ENCODE measurements at places on chromosomes 2 and 18. TPM values are rescaled to one million over a fixed set of nuclear protein-coding genes. Genes with fewer than 3 reads are reported as not detected.

DNA sequence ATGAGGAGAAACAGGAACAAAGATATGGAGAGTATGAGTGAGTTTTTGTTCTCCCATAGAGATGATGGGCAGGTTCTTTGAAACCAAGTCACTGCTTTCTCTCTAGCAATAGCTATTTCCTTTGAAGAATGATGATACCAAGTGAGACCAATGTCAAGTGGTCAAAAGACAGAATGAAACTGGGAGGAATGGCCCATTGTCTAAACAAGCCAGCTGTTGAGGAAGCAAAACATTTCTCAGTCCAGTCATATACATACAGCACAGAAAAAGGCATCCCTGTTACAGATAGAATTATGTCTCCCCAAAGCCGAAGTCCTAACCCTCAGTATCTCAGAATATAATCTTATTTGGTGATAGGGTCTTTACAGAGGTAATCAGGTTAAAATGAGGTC, 66.1 kb upstream of the EPC2 start:
- no peak for DNase-seq

The DNER gene
- not detected for total RNA-seq

The RGPD4 gene
- not detected for total RNA-seq

The MYO7B gene
- total RNA-seq, result 2.6 TPM

- DNase-seq, result no peak
Measured at GRCh38 chr2:108118996-108119395, 120.8 kb upstream of the SULT1C3 start.

DNA sequence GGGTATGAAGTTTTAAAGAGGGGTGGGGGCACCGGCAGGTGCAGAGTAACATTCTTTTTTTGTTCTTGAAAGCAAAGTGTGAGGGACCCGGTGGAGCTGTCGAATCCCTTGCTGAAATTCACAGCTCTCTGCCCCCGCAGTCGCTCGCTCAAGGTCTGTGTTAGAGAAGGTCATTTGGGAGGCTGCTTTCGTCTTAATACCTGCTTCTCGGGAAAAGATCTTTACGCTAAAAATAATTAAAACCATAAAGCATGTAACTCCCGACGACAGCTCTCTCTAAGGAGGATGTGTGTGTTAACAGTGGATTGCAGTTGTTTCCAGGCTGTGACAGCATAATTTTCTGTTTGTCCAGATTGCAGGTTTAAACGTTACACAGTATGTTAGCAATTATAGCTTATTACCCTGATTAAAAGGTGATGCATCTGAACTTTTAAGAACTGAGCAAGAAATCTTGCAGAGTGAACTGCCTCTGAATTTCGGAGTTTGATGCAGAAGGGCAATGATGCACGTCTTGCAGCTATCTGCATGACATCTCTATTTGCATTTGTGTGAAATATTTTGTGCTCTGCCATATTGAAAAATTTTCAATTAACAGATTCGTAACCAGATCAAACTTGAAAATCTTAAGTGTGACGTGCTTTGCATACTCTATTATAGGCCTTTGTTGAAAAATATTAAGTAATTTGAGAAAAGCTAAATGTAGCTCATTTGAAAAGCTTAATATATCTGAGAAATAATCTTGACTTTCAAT, 954 bp downstream of the RAPGEF4 start:
- no peak for DNase-seq

DNA sequence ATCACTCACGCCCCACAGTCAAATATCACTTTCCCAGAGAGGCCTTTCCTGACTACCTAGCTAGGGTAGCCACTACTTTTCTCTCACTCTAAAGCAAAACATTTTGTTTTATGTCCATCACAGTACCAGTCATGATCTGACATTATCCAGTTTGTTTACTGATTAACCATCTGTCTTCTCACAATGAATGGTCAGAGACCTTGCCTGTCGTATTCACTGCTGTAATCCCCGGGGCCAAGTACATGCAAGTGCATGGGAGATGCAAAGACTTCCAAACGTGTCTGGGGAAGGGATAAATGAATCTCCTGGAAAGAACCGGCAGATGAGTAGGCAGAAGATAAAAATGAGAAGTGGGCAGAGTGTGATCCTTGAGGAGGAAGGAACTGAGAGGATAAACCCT, 39.7 kb downstream of the THUMPD2 start:
- DNase-seq, result no peak

DNA sequence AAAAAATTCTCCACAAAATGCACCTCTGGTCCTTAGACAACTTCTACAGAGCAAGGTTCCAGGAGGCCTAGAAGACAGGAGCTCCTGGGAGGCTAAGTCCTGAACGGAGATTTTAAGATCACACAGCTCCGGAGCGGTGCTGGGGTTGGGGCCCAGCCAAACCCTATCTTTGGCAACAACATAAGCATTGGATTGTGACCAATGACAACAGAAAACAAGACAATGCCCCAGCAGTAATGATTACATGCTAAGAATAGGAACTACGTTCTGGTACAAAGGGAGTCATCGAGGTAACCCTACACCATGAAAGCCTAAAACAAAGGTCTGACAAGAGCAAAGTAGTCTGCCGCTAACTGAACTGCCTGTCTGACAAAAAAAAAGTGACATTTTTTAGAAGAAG, 171.2 kb downstream of the CMPK2 start:
- no peak for DNase-seq

The FRZB gene
- total RNA-seq, result 0.10 TPM

Measured in B cell (primary cell).